ENCODE measurements at places on chromosomes 2 and 18. TPM values are rescaled to one million over a fixed set of nuclear protein-coding genes. Genes with fewer than 3 reads are reported as not detected.

DNA sequence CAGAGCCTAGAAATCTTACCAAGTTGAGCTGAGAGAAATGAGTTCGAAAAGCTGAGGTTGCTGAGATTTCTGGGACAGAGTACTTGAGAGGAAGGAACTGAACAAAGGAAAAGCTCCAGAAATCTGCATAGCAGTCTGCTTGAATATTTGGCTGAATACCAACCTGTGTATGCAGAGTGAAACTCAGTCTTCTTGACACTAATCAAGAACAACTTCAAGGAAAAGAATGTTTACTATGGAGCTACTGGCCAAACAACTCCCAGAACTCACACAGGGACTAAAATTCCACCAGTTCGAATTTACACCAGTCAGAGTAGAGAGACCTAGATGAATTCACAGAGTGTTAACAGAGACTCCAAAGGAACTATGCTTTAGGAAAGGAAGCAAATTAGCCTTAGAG, 66.5 kb downstream of the USP37 start:
- no peak for DNase-seq

The PAIP2B gene
- total RNA-seq, result 3.0 TPM

DNA sequence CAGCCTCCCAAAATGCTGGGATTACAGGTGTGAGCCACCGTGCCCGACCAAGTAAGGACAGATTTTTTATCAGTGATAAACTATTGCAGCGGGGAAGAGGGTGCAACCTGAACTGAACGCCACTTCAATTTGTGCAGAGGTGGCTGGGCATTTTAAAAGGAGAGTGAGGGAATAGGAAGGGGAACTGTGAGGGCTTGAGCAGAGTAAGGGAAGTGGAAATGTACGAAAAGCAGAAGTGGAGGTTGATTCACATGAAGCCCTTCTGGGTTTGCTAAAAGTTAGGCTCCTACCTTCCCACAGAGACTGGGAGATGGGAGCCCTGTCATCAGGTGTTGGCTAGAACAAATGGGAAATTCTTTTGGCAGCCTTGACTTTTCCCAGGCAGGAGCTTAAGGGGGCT, 6.1 kb downstream of the STK11IP start:
- no peak for DNase-seq

GRCh38 chr2:234388591-234388990, 108.3 kb downstream of the ARL4C start:
- no peak for DNase-seq

The ANKRD53 gene
- total RNA-seq, result 6.2 TPM

DNA sequence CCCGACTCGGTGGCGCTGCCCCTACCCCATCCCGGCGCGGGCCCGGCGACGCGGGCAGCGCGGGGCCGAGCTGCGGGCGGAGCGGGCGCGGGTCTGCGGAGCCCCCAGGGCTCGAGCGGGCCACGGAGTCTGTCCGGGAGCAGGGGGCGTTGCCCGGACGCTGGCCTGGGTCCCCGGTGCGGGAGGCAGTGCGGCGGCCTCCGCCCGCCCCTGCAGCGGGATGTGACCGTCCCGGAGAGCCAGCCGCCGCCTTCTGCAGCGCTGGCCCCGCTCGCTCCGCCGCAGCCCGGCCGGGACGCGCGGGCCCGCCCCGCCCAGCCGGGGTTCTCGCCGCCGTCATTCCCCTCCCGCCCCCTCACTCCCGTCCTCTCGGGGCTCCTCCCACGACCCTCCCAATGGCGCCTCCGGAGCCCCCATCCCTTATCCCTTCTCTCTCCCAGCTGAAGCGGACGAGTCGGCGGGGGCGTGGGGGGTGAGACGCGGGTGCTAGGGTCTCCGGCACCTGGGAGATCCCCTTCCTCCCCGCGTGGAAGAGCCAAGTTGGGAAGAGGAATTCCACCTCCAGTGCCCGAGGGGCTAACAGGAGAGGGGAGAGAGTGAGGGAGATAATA, at the start of gene FNDC4:
Gene FNDC4, minus strand, starts transcription at position 257 of the 611 bp plus-strand sequence. CDS start 521 bp downstream, outside the sequence.
- no peak for DNase-seq

- no peak for DNase-seq
Measured at GRCh38 chr2:37090019-37090477, 5.7 kb downstream of the GPATCH11 start.

DNA sequence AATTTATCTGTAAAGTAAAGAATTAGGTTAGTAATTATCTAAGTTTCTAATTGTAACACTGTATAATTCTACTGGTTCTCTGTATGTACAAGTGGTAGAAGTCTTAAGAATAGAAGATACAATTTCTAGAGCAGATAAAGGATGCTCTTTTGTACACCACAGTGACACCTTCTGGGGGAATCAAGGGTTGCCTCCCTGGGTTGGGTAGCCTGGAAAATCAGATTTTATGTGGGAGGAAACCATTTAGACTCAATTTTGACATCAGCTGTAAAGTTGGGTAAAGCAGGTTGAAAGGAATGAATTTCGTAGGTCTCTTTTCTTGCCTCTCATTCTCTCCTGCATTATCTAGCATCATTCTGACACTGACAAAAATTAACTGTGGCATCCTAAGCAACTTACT, 354.8 kb downstream of the DCC start:
- DNase-seq, result no peak

The CD226 gene
- 3.2 TPM for total RNA-seq

The MPV17 gene
- 88.4 TPM for total RNA-seq

GRCh38 chr2:210593166-210593565, 36.8 kb downstream of the CPS1 start:
- no peak for DNase-seq

Measured in omental fat pad (tissue), 4 donors.